Posterior vena cava (tissue), 2 donors: ENCODE measurements at places on chromosomes 1 and 21. TPM values are rescaled to one million over a fixed set of nuclear protein-coding genes. Genes with fewer than 3 reads are reported as not detected.

NUF2 gene
- total RNA-seq: 0.56 TPM

PLXNA2 gene
- total RNA-seq: 23.4 TPM

GJA9 gene
- not detected for total RNA-seq

ELAPOR1 gene
- 0.56 TPM for total RNA-seq

TMEM69 gene
- 10.5 TPM for total RNA-seq
